GM13976 (cell line): ENCODE measurements at places on chromosomes 4 and X.

DNA sequence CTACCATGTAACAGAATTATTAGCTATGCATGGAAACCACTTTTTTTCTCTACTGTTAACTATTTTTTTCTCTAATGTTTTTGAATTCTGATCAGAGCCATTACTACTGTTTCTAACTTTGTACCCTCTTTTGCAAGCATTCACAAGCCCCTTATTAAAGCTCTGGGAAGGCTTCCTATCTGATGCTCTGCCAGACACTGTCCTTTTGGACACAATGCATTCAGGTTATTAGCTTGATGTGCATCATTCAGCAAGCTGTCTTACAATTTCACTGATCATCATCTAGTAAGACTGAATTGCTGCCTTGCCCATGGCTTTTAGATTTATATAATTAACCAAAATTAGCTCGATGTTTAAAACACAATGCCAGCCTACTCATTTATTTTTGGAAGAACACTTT is 155.1 kb downstream of the NR3C2 start:
- no peak for DNase-seq

- no peak for DNase-seq
These were observed 21.5 kb downstream of the XIAP start for GRCh38 chrX:123881330-123881729.

DNA sequence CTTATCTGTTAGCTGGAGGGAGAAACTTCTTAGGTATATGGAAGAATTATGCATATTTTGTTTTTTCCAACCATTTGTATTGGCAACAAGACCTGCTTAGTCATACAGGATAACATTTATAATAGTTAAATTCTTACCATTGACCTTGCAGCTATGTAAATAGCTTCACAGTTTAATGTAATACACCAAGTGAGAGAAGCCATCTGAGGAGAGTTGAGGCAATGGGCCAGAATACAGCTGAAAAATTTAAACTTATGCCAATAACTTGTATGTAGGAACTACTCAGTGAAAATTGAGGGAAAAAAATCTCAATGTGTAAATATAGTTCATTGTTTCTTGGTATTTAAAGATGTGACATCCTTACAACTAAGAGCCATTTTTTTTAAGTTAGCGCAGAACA is 273.5 kb downstream of the DACH2 start:
- no peak for DNase-seq

DNA sequence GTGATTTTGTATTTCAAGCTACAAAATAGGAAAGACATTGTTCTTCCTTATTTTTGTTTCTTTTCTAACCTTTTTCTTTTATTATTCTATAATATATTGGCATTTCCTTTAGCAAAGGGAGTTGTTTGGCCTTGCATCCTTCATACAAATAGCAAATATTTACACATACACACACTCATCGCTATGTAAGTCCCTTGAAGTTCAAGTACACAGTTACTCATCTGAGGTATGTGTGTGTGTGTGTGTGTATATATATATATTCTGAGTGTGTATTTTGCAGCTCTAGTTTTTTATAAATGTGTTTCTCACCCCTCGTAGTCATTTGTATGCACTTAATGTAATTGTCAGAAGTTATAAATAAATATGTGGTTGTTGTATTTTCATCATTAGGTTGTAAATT is 724.8 kb upstream of the MAGEB2 start:
- no peak for DNase-seq

DNA sequence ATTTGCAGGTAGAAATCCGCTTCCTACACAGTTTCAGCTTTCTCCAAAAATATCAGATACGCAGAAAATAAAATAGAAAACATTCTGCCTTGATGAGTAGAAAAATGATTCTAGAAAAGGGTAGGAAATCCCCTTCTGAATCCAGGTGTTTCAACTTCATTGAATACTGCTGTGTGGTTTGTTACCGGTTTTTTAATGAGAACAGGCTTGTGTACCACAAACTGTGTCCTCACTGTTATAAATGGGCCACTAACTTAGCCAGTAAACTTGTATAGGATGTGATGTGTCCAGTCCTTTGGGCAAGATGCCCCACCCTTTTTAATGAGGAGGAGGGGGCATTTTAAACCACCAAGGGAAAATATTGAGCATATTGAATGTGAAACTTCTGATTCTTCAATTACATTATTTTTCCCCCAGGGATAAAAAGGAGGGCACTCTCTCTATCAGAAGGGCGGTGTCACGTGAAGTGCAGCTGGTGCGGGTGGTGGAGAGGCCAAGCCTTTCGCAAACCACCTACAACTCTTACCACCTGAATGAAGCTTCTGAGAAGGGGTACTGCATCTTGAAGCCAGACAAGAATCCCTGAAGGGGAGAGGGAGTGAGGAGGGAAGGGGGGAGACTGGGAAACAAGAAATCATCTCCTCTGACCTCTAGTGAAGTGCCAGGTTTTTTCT is 4.5 kb downstream of the CXXC4 start:
- DNase-seq: peak; percentile 48

GRCh38 chr4:54322818-54323417 is 93.8 kb downstream of the PDGFRA start:
- peak; percentile 79 for DNase-seq

DNA sequence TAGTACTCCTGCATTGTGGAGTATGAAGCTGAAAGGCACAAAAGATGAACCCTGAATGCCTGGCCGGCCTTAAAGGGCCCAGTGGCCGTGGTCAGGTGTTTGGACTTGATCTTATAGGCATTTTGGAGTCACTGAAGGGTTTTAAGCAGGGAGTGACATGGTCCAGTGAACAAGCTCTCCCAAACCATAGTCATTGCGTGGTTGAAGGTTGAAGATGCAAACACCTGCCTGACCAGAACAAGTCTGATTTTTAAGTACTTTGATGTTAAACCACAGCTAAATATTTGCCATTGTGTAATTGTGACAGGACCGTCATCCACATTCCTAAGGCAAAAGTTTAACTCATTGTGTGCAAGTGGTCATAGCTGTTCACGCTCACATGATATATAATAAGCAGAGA is 3.3 kb downstream of the STK32B start:
- DNase-seq: no peak

GRCh38 chr4:142331646-142332045 is 514.5 kb downstream of the INPP4B start:
- no peak for DNase-seq

GRCh38 chr4:154616731-154617130 is 4.3 kb upstream of the FGG start:
- DNase-seq: peak; percentile 30

DNA sequence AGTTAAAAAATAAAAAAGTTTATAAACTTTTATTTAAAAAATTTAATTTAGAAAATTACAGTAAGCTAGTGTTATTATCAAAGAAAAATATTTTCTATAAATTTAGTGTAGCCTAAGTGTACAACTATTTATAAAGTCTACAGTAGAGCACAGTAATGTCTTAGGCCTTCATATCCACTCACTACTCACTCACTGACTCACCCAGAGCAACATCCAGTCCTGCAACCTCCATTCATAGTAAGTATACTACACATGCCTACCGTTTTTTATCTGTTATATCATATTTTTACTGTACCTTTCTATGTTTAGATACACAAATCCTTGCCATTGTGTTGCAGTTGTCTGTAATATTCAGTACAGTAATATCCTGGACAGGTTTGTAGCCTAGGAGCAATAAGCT is 129.0 kb upstream of the FAM47B start:
- DNase-seq: no peak

- no peak for DNase-seq
These were observed 74.9 kb downstream of the METTL14 start for GRCh38 chr4:118760092-118760491.
